Stimulated activated CD4-positive, alpha-beta T cell treated with anti-CD3 and anti-CD28 coated beads, Interleukin-15, amount 100 ng/mL, for 1 hour (primary cell): ENCODE measurements at places on chromosomes 5 and 9.
A peak's percentile ranks its signal among the peaks of the same experiment; 100 is the strongest.

DNA sequence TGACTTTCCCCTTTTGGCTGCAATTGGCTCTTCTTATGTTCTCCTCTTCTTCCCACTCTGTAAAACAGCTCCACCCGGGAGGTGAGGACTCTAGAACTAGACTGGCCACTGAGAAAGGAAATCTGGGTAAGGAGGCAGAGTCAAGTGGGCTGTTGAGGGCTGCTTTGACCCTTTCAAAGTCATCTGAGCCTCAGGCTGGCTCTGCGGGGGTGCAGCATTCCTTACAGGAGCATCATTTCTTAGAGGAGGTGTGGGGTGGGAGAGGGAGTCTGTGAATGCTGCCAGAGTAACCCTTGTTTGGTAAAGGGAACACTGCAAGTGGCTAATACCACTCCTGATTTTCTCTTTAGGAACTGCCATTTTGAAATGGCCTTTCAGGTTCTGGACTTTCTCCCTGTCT lies 377.7 kb upstream of the SMARCA2 start:
- DNase-seq, result no peak

- DNase-seq, result no peak
Measured at GRCh38 chr9:94031946-94032345, 52.3 kb upstream of the PTPDC1 start.

- DNase-seq, result no peak
Measured at GRCh38 chr5:1288439-1289335, 6.2 kb downstream of the TERT start.

- no peak for DNase-seq
Measured at GRCh38 chr5:42037379-42037932, 112.4 kb downstream of the FBXO4 start.

DNA sequence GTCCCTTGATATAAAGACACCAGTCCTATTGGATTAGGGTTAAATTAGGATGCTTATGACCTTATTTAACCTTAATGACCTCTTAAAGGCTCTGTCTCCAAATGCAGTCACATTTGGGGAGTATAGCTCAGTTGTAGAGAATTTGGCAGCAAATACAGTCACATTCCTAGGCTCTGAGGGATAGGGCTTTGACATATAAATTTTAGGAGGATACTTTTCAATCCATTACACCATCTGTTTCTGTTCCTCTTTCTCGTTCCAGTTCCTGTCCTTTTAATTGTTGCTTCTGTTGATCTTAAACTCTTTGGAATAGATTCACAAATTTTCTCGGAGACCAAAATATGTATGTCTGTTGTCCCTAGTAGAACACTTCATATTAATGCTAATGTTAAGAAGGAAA lies 390.0 kb upstream of the PCSK5 start:
- no peak for DNase-seq

GRCh38 chr9:136667940-136668760 lies 5.4 kb downstream of the EGFL7 start:
- no peak for DNase-seq

- peak; percentile 37 for DNase-seq
Measured at GRCh38 chr5:181189962-181190710, 14.9 kb downstream of the TRIM7 start.

DNA sequence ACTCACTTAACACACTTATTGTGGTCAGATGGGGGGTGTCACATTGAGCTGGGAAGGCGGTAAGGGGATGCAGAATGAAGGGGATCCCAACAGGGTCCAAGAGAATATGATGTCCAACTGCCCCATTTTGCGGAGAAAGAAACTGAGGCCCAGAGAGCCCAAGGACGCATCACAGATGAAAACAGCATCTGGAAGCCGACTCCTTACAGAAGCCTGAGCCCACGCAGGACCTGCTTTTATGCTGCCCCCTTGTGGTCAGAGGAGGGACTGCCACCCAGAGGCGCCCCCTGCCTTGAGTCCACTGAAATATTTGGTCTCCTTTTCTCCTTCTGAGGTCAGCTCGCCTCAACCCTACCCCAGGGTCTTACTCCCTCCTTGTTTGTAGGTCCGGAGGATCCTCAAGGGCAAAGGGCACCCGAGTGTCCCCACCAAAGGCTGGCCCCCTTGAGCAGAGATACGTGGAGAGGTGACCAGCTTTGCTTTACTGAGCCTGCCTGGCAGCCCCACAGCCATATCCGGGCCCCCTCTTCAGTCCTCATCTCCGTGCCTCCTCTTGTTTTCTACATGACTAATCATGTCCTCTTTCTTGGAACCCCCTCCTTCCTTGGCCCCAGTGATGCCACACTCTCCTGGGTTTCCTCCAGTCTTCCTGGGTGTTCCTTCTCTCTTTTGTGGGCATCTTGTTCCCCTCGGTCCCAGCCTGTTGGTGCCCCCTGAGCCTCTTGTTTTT lies 30.0 kb upstream of the TTLL11 start:
- peak; percentile 53 for DNase-seq

DNA sequence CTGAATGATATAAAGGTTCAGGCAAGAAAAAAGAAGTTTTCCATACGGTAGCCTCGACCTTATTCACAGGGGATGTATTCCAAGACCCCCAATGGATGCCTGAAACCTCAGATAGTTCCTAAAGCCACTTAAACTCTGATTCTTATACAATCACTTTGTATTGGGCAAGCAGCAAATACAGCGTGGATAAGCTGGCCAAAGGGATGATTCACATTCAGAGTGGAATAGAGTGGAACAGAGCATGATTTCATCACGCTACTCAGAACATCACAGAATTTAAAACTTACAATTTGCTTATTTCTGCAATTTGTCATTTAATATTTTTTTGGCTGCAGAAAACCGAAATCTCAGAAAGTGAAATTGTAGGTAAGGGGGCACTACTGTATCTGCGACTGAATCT lies 40.5 kb upstream of the CDH18 start:
- DNase-seq, result no peak

DNA sequence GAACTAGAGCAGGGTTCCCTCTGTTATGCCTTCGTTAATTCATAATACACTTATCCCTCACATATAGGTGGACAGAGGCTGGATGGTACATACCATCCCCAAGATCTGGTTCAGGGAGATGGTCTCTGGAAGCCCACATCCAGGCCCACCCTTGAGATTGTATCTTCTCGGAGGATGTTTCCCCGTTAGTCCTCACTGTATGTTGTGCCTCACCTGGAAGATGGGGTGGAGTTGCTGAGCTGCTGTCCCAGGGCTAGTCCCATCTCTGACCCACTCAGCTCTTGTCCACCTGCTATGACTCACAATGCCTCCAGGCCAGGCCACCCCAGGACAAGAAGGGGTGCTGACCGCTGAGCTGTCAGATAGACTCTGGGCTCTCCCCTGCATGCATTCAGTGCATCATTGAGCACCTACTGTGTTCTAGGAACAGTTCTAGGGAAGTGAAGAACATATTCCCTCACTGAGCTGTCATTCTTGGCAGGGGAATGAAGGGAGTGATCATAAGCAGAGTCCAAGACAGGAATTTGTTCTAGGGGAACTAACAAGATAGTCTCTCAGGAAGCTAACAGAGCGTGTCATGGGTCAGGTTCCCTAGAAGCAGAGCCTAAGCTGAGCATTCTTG lies at the start of gene CBY3:
Gene CBY3 (minus strand): TSS at position 255 of the 622 bp plus-strand sequence. CDS start 116 bp downstream, at position 139.
- no peak for DNase-seq

DNA sequence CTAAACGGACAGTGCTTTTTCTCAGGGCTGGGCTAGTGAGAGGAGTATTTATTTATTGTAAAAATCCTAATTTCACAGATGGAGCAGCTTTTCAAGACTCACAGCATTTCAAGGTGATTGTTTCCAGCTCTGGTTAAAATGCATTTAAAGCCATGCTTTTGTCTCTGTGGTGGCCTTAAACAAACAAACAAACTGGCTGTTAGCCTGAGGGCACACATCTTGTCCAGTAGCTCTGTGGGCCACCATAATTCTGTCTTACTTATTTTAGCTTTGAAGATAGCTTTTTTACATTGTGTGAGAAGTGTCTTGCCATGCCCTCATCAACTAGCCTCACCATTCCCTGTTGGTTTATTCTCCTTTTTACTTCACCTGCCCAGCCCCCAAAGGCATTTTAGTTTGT lies 218.2 kb downstream of the PSAT1 start:
- DNase-seq, result no peak

GRCh38 chr9:27528886-27529315 lies 713 bp downstream of the MOB3B start:
- DNase-seq, result peak; percentile 12

GRCh38 chr5:55497712-55498111 lies 37.1 kb downstream of the PLPP1 start:
- no peak for DNase-seq

- DNase-seq, result no peak
Measured at GRCh38 chr9:86098824-86099700, at the start of gene GOLM1. Gene GOLM1, minus strand, starts transcription at chr9:86099558. Its CDS starts 20,238 bp downstream, at chr9:86079320.

DNA sequence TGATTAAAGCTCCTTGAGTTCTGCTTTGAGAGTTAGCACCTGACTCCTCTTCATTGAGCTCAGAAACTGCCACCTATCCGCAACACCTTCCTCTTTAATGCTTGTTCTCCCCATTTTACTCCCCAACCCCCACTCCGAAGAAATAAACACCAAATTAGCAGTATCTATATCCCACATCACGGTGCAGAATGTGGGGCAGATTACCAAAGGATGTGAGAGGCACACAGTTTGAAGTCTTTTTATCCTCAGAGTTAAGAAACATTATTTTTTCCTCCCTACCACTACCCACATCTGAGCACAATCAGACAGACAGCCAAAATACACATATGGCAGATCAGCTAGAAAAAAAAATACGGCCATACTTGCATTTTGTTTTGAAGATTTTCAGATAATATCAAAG lies 26.1 kb upstream of the IL7R start:
- no peak for DNase-seq
